GM23248 (cell line): ENCODE measurements at places on chromosomes 6 and 20.

GRCh38 chr6:45854149-45854742, 161.4 kb downstream of the CLIC5 start:
- no peak for DNase-seq

- peak; percentile 14 for DNase-seq
Measured at GRCh38 chr6:159099961-159100360, 55.2 kb upstream of the TAGAP start.

DNA sequence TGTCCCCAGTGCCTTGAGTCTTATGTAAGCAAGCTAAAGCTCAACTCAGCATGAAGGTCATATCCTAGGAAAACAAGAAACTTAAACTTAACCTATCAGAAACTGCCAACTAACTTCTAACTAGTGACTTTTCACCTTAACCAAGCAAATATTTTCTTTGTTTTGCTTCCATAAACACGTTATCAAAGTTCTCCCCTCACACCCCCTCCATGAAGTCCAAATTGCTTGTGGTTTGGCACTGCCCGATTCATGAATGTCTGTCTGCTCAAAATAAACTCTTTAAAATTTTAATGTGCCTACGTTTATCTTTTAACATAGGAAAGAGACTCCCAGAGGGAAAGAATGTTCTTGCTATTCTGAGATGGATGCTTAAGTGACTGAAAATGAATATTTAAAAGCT, 34.9 kb downstream of the GSTA2 start:
- DNase-seq = peak; percentile 7

DNA sequence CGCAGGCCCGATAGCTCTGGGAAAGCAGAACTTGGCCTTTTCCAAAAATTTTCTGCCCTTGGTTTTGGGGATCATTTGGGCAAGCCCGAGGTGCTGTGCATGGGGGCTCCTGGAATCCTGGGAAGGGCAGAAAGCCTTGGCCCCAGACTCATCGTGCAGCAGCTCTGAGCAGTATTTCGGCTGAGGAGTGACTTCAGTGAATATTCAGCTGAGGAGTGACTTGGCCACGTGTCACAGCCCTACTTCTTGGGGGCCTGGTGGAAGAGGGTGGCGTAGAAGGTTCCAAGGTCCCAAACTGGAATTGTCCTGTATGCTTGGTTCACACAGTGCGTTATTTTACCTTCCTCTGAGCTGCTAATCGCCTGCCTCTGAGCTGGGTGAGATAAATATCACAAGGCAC, 1.1 kb upstream of the BMP2 start:
- no peak for DNase-seq

DNA sequence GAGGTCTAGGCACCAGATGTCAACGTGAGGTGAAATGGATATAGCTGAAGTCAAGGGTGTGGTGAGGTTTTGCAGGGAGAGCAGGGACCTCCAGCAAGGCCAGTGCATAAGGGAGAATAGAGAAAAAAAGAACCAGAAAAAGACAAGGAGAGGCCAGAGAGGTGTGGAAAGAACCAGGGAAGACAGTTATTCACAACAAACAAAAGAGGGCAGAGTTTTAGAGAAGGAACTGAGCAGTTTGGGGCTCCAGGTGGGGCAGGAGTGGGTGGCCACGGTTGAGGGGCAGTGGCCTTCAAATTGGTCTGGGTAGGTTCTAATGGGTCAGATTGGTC, 11.6 kb upstream of the NQO2 start:
- no peak for DNase-seq

GRCh38 chr6:56854086-56854485, 100.8 kb upstream of the BEND6 start:
- DNase-seq = no peak

DNA sequence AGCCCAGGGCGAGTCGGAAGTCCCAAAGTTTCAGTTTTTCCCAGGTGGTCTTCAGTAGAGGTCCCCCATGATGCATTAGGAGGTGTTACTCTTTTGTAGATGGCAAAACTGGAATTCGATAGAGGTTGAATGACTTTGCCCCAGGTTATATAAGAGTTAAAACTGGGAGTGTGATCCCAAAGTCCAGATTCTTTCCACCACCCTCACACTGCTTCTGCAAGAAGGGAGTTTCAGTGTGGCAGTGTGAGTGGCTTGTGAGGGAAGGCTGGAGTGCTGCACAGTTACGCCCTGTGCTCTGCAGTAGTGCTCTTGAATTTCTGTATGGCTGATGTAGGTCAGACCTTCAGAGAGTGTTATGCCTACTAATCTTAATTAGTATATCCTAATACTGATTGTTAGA, 29.8 kb downstream of the NDUFAF5 start:
- no peak for DNase-seq

GRCh38 chr6:32703347-32703746, 36.9 kb upstream of the HLA-DQB1 start:
- no peak for DNase-seq

DNA sequence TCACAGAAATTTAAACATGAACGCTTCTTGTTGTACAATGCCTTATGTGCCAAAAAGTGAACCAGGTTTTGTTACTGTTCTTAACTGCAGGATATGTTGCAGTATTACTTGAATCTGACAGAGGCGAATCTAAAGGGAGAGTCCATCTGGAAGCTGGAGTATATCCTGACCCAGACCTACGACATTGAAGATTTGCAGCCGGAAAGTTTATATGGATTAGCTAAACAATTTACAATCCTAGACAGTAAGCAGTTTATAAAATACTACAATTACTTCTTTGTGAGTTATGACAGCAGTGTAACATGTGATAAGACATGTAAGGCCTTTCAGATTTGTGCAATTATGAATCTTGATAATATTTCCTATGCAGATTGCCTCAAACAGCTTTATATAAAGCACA, 19.9 kb downstream of the SMPDL3A start:
- no peak for DNase-seq

- no peak for DNase-seq
Measured at GRCh38 chr6:170345662-170346061, 39.1 kb downstream of the FAM120B start.

DNA sequence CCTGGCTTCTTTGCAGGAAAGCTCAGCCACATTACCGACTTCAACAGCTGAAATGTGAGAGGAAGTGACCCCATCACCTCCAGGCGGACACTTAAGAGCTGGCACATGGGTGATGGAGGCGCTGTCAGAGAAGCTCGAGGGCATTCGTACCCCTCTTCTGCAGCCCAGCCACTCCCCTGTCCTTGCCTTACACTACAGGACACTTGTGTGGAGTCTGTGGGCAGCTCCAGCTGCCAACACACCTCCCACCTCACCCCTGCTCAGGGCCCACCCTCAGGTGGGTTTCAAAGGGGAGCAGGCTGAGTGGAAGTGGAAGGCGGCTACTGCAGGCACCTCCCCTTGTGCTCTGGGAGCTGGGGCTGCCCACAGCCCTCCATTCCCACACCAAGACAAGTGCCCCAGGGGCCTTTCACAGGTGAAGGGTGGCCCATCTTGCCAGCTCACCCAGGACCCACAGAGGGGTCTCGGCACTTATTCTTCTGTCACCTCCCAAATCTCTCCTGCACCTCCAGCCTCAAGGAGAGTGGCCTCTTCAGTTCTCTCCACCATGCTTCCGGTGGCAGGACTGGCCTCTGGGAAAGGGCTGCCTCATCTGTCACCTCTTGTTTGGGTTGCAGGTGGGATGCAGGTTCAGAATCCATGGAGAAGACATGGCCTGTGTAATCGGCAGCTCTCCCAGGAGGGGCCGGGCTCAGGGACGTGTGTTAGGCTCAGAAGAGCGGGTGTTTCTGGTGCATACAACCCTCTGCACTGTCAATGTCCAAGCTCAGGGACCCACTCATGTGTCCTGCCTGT, 49.8 kb downstream of the IRF4 start:
- no peak for DNase-seq

DNA sequence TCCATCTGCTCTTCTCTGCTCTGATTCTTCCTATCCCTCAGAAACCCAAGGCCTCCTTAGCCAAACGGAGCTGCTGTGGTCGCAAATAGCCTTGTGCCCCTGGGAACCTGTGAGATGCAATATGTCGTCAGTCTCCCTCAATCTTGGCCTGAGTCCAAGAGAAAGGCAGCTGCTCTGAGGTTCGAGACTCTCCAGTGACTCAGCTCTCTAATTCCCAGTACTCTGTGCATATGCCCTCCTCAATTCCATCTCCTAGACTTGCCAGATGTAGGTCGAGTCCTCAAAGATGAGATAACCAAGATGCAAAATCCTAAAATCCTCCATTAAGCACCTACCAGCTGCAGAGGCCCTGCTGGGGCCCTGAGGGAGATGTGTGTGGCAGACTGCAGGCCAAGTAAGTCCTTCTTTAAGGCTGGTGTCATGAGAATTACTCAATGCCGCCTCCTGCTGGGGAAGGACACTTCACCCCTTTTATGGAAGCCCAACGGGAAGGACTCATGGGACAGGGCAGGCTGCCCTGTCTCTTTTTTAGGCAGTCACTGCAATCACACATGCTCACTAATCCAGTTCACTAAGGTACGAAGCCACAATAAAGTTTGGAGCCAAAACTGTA, 28.5 kb downstream of the C6orf15 start:
- peak; percentile 77 for DNase-seq

- DNase-seq = peak; percentile 27
Measured at GRCh38 chr6:132768051-132768517, 10.4 kb upstream of the VNN2 start.

DNA sequence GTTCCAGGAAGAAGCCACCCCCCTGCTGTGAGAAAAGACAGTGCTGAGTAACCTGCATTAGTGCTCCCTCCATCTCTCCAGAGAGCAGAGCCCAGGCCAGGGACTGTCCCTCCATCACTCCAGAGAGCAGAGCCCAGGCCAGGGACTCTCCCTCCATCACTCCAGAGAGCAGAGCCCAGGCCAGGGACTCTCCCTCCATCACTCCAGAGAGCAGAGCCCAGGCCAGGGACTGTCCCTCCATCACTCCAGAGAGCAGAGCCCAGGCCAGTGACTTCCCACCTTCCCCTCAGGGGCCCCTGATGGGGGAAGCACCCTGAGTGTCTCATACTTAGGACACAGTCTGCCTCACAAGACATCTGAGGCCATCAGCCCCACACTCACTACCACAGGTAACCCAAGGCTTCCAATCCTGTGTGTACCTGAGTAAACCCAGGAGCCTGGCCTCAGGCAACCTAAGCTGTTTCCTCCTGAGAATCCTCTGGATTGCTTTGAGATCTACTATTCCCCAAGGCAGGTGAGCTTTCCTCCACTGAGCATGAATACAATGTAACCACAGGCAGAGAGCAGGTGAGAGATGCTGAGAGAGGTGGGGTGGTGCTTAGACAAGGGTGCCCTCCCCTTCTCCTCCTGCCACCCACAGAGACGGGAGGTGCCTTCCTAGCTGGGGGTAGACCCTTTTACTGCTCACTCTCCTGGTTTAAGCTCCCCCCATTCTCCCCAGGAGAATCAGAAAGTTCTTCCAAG, 4.9 kb downstream of the TBXT start:
- no peak for DNase-seq

DNA sequence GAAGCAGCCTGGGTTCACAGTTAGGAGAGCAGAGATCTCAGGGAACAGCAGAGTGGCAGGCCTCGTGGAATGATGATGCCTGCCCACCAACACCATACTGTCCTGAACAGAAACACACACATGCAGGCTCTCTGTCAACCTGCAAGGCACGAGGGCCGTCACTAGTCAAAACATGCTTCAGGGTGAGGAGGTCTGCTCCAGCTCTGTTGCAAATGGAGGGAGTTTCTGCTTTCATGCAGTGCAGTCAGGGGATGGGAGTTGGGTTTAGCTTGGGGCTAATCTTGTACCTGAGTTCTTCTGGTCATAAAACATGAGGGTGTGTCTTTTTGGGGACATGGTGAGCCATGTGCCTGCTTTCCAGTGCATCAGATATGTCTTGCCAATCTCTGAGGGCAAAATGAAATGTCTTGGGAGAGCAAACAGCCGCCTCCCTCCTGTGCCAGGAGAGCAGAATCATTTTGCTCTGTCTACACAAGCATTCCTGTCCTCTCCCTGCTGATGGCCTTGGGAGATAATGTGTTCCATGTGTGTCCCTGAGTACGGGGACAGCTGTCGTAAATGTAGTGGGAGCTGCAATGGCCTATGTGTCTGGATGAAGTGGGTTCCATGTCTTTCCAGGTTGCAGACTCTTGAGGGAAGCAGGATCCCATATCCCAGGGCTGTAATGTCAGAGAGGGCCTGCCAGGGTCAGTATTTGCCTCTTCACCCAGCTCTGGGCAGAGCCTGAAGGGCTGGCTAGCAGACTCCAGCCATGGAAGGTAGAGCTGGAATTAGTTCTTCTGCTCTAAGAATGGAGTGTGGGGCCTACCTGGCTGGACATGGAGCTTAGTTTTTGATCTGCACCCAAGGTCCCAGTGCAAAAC, 40.6 kb downstream of the MAFB start:
- no peak for DNase-seq

DNA sequence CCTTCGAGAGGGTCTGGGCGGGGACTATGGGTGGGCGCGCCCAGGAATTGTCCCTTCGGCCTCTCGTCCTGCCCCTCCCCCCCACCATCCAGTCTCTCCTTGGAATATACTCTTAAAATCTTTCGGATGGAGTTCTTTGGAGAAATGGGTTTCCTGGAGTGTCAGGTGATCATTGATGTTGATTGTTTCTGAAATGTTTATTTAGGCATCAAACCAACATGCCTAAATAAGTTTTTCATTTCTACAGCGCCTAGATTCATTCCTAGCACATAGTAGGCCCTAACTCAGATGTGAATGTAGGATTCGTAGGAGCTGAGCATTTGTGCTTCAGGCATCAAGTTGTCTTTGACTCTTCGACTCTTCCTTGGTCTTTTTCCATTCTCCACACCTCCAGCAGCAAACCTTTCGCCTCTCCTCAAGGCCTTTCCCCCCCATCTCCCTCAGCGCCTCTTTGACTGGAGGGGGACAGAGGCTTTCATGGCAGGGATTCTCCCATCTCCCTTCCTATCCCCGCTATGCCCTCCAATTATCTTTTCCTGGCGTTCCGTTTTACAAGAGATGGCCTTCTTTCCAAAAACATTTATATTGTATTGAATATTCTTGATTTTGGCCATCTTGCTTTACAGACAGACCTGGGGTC, 610 bp downstream of the CASP8AP2 start:
- peak; percentile 34 for DNase-seq

DNA sequence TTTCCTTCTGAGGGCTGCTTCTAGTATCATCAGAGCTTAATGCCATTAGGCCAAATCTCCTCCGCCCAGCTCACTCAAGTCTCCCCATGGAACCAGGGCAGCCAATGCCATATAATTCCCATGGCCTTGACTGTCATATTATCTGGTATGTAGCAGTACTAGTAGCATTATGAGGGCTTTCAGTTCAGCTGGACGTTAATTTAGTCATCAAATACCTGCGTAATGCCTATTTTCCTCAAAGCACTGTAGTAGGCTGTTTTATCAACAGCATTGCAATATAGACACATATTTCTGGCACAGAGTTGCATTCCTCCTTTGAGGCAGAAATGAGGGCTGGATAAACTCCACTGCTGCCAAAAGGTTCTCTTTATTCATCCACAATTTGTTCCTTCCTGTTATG, 1.7 kb downstream of the KCTD20 start:
- DNase-seq = peak; percentile 85

GRCh38 chr20:10557685-10558084, 116.1 kb downstream of the JAG1 start:
- DNase-seq = no peak

DNA sequence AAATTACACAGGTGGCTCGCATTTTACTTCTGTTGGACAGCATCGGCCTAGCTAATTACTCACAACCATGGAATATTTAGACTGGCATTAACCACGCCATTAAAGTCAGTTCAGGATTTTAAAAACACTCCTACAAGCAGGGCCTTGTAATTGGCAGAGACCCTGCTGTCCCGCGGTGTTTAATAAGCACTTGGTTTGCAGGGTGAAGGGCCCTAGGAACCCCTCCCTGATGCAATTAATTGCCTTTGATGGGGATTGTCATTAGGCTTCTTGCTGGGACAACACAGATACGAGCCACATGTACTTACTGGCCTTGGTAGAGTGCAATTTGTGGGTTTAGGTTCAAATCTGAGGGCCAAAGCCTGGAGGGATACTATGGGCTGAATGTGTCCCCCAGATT, 7.8 kb upstream of the VSTM2L start:
- no peak for DNase-seq
